ENCODE measurements at places on chromosomes 12 and 14.
A peak's percentile ranks its signal among the peaks of the same experiment; 100 is the strongest.

GRCh38 chr12:58530742-58531062 lies 389.6 kb downstream of the LRIG3 start:
- DNase-seq: no peak

DNA sequence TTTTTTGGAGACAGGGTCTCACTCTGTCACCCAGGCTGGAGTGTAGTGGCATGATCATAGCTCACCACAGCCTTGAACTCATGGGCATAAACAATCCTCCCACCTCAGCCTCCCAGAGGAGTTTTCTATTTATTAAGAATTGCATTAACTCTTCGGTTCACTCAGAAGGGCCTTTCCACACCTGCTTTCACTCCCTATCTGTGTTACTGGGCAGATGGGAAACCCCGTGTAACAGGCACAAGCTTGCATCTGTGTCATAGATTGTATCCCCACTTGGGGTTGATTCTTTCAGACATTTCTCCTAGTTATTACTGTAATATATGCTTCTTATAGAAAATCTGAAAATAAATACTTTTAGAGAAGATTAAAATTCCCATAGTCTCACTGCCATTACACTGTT lies 38.7 kb downstream of the STX2 start:
- DNase-seq: no peak

DNA sequence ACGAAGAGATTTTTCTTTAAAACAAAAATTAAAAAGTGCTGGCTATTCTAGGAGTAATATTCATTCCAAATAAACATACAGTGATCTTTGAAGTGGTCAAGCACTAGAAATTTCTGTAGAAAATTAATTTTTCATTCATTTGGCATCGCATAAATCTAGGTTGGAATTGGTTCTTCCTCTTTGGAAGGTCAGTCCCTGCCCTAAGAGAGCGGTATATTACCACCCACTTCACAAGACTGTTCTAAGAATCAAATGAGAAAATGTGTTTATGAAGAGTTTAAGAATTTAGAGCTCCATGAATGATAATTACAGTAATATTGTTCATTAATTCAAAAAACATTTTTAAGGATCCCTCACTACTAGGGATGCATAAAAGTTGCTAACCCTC lies 444 bp upstream of the GEMIN2 start:
- no peak for DNase-seq

GRCh38 chr14:56862836-56863235 lies 52.6 kb upstream of the OTX2 start:
- no peak for DNase-seq

GRCh38 chr14:73146111-73146510 lies 9.8 kb downstream of the PSEN1 start:
- no peak for DNase-seq

GRCh38 chr12:96177013-96177412 lies 17.2 kb upstream of the ELK3 start:
- no peak for DNase-seq

DNA sequence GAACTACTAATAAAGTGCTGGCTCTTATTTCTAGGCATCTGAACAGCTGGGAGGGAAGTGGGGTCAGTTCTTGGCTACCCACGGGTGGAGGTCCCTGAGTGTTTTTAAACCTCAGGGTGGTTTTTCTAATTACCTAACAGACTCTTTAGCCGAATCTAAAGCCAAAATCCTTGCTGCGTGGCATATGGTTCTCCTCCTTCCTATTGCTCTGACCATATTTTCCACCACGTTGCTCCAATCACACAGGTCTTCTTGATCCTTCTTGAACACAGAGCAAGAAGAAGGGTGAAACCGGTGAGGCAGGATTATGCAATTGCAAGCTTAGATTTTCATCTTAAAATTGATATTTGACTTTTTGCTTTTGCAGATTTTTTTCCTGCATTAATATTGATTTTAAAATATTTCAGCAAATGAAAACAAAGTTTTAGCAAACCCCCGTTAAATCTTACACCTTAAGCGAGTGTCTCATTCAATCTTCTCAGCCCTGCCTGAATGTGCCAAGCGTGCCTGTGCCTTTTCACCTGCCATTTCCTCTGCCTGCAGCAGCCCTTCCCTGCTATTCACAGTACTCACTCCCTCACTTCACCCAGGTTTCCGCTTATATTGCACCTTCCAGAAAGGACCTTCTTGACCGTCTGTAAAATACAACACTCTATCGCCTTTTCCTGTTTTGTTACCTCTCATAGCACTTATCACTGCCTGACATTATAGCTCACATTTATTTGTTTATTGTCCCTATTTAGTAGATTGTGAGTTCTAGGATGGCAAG lies 506.0 kb downstream of the DIO2 start:
- no peak for DNase-seq

DNA sequence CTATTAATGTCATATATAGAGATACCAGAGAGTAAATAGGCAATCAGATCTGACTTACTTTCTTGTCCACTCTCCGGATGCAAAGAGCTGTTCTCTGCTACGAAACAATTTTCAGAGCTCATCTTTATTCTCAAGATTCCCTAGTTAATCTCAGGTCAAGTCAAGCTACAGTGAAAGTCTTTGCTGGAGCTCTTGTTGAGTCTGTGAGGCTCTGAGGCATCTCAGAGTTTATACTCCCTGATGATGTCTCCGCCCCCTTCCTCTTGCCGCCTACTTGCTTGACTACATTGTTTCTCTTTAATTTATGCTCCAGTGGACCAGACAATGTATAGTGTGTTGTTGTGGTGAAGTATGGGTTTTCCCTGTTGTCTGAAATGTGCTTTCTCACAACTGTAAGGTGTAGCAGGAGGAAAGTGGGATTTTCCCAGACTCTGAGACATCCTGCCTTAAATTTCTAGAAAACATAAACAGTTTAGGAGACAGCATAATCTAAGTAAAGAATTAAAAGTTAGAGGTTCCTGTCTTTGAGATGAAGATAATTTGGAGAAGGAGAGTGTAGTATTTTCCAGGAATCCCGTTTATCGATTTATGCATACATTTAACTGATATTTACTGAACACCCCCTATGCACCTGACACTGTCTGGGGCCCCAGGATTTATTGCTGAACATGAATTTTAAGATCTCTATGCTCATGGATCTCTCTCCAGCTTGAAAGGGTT lies at the start of gene CD69:
Gene CD69 (minus strand): TSS at position 203 of the 720 bp plus-strand sequence. CDS start 81 bp downstream, at position 122.
- no peak for DNase-seq

- DNase-seq: no peak
These were observed 3.9 kb upstream of the LHX5 start for GRCh38 chr12:113475451-113476175.

DNA sequence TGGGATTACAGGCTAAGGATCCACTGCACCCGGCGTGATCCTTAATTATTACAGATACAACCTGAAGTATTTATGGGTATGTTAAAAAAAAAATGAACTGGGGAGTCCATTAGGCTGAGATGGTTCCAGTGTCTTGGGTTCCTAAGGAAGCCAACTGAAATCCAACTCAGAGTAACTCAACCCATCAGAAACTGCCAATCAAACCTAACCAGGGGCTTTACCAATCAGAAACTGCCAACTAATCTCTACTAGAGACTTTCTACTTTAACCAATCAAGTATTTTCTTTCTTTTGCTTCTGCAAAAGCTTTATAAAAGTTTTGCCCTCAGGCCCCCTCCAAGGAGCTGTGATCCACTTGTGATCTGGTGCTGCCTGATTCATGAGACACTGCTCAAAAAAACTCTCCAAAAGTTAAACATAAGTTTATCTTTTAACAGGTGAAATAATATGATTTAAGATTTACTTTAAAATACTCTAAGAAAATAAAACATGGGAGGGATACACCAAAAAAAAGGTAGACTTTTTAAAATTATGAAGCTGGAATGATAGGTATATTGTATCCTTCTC lies 88.0 kb downstream of the ACADS start:
- DNase-seq: no peak

- no peak for DNase-seq
These were observed 94.5 kb downstream of the AACS start for GRCh38 chr12:125159702-125160101.

- DNase-seq: no peak
These were observed 23.5 kb upstream of the CRADD start for GRCh38 chr12:93653712-93654111.

GRCh38 chr14:74881431-74882102 lies at the start of gene DLST:
DLST (plus strand) TSS chr14:74881916; CDS start chr14:74881954, 38 bp downstream.
- DNase-seq: peak; percentile 92

- DNase-seq: peak; percentile 67
These were observed 7.2 kb downstream of the NAV3 start for GRCh38 chr12:77837876-77838291.

- peak; percentile 81 for DNase-seq
These were observed 18.7 kb downstream of the XRCC3 start for GRCh38 chr14:103696466-103697071.

DNA sequence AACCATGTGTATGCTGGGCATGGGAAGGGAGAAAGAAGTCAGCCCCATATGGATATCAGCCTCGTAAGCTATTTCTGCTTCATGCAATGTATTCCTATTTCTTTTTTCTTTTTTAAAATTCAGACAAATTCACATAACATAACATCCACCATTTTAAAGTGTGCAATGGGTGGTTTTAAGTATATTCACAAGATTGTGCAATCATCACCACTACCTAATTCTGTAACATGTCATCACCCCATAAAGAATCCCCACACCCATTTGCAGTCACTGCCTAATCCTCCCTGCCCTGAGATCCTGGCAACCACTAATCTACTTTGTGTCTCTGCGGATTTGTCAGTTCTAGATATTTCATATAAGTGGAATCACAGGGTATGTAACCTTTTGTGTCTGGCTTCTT lies 9.5 kb downstream of the POMT2 start:
- DNase-seq: no peak

- DNase-seq: no peak
These were observed 27.5 kb upstream of the MDM1 start for GRCh38 chr12:68359674-68360073.

DNA sequence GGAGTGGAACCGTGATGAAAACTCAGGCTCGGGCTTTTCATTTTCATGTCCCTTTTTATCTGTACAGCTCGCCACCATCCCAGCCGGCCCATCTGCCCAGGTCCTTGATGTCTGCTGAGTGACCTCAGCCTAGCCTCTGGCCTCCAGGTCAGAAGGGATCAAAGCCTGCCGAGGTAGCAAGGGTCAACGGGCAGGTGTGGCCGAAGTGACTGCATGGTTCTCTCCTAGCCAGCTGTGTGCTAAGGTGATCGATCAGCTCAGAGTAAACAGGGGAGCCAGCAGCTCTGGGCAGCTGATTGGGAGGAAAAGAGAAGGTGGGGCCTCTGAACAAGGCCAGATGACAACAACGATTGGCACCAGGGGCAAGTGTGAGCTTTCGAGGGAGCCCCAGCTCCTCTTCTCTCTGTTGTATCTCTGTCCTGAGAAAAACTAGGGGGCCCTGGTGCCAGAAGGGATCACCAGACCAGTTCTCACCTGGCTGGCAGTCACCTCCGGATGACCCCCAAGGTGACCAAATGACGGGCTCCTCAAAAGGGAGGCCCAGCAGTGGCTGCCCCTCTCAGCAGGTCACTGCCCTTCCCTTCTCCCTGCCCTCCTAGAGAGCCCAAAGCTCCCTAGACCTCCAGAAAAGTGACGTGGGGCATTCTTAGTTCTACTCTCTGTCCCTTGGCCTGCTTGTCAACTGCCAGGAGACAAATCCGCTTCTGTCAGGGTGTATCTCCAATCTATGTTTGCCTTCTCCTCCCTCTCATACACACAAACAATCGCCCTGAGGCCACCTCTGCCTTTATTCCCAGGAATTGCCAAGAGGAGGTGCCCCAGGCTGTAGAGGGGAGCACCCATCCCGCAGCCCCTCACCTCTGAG lies 3.4 kb downstream of the SLC6A12 start:
- no peak for DNase-seq

- DNase-seq: no peak
These were observed 130.7 kb downstream of the OTOGL start for GRCh38 chr12:80230068-80230467.

- DNase-seq: no peak
These were observed at the start of gene PTGDR for GRCh38 chr14:52267501-52268278. PTGDR (plus strand) TSS chr14:52267698; CDS start chr14:52267815, 117 bp downstream.

DNA sequence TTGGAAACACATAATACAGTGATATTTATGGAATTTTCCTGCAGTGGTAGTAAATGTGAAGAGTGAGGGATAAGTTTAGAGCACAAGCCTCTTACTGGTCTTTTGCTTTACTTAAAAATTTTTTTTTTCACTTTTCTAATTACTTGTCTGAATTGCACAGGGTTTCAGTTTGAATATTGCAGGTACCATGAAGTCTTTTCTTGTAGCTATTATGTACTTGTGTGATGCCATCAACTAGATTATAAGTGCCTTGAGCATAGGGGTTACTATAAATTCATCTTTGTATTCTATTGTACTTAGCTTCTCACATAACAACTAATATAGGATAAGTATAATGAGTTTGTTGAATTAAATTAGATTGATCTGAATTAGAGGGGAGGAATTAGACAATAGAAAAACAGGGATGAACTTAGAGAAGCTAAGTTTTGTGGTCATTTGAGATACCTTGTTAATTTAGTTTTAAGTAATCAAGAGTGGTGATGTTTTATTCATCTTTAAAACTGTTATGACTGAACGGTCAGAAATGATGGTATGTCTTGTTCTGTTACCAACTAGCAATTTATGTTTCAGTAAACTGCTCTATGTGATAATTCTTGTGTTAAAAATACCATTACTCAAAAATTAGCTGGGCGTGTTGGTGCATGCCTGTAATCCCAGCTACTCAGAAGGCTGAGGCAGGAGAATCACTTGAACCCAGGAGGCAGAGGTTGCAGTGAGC lies 42.1 kb downstream of the CCDC91 start:
- DNase-seq: no peak

GRCh38 chr14:104142136-104142945 lies 4.0 kb downstream of the KIF26A start:
- DNase-seq: no peak

- DNase-seq: peak; percentile 87
These were observed 2.9 kb upstream of the CACNB3 start for GRCh38 chr12:48815126-48816110.

GRCh38 chr14:34227834-34228649 lies 234.0 kb downstream of the SPTSSA start:
- peak; percentile 81 for DNase-seq

- DNase-seq: no peak
These were observed 237.4 kb downstream of the CHST11 start for GRCh38 chr12:104694161-104694560.

GRCh38 chr12:51238037-51238509 lies 553 bp upstream of the DAZAP2 start:
- DNase-seq: no peak

GRCh38 chr12:64912516-64913255 lies 88.2 kb downstream of the TBC1D30 start:
- DNase-seq: no peak
